ENCODE measurements at places on chromosomes 3 and 15.

- DNase-seq, result no peak
Observed at GRCh38 chr3:8743911-8744310, 10.3 kb downstream of the CAV3 start.

GRCh38 chr3:171013822-171014748 is 12.4 kb downstream of the SLC2A2 start:
- DNase-seq, result no peak

GRCh38 chr3:44914936-44915335 is 40.5 kb downstream of the TGM4 start:
- no peak for DNase-seq

- DNase-seq, result no peak
Observed at GRCh38 chr3:63067999-63068645, 192.9 kb upstream of the CADPS start.

DNA sequence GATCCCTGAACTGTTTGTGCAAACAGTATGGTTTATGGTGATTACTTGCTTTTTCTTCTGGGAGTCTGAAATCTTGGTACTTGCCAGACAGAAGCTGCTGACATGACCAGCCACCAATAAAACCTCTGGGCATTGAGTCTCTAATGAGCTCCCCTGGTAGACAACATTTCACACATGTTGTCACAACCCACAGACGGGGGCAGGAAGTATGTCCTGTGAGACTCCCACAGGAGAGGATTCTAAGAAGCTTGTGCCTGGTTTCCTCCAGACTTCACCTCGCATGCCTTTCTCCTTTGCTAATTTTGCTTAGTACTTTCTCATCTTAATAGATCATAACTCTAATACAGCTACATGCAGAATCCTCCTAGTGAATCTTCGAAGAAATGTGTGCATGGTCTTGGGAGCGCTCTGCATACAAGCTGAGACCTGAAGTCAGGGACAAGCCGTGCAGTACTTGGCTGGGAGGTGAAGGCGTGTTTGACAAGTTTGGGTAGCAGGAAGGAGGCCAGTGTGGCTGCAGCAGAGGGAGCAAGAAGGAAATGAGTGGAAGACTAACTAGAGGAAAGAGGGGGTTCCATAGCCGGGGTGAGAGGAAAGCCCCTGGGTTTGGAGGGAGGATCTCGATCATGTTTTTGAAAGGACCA is 49.0 kb downstream of the B3GNT5 start:
- no peak for DNase-seq

- no peak for DNase-seq
Observed at GRCh38 chr3:163058031-163058854, 1561.6 kb downstream of the OTOL1 start.

GRCh38 chr15:31326875-31327668 is 437 bp downstream of the KLF13 start:
- peak; percentile 80 for DNase-seq

DNA sequence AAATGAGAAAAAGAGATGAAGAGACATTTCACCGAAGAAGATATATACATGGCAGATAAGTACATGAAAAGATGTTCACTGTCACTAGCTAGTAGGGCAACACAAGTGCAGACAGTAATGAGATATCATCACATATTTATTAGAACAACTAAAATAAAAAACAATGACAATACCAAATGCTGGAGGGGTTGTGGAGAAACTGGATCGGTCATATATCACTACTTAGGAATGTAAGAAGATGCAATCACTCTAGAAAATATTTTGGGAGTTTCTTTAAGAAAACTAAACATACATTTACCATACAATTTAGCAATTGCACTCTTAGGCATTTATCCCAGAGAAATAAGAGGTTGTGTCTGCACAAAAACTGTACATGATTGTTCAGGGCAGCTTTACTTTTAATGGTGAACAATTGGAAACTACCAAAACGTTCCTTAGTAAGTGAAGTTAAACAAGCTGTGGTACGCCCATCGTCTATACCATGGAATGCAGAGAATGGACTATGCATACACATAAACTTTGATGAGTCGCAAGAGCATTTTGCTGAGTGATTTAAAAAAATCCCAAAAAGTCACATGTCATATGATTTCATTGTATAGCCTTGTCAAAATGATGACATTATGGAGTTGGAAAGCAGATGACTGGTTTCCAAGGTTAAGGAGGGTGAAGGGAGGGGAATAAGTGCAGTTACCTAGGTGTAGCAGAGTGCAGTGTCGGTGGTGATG is 149.0 kb upstream of the UBE3A start:
- DNase-seq, result no peak

- DNase-seq, result no peak
Observed at GRCh38 chr3:184559336-184559735, 2.2 kb upstream of the EPHB3 start.

- no peak for DNase-seq
Observed at GRCh38 chr15:25088261-25088790, 133.5 kb downstream of the SNRPN start.

DNA sequence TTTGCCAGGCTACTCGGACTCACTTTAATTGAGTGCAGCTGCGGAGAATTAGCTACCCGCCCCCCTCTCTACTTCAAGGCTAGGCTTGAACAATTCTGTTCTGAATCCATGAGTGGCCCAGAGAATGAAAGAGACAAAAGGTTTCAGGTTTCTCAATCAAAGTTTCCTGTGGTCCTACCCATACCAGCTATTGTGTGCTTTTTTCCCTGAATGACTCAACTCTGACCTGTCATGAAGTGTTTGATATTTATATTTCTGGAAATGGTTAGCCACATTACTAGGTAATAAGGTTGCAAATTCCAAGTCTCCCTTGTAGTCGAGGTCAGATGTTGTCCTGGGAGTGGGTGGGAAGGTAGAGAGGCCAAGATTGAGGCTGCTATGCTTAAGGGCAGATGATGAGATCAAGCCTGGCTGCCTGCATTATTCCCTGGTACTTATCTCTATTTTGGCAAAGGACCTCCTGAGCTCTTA is 392.7 kb upstream of the TBL1XR1 start:
- DNase-seq, result no peak

DNA sequence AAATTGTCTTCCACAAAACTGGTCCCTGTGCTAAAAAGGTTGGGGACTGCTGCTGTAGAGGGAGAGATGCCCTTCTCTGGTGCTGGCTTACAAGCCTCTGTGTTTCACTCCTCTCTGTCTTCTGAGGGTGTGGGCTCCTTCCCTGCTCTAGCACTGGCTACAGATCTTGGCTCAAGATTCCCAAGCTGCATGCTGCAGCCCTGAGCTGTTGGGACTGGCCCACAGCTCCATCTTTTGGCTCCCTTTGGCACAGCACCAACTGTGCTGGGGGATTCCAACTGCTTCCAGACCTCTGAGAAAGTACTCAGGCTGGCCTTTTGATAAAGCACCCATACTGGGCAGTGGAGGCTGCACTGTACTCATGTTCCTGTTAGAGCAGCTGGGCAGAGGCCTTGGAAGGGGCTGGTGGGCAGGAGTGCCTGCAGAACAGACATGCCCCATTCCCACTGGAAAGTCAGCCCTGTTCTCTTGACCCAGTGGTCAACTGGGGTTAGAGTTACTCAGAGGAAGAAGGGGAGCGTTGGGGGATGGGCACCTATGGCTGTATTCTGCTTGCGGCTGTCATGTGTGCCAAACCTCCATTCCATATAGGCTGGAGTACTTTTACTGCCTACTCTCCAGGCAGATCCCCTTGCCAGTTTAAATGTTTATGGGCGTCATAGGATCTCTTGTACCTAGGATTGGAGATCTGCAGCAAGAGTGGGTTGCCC is 55.7 kb downstream of the GALK2 start:
- no peak for DNase-seq

GRCh38 chr3:10911350-10912002 is 81.1 kb upstream of the SLC6A1 start:
- no peak for DNase-seq

- no peak for DNase-seq
Observed at GRCh38 chr3:127049393-127049792, 66.5 kb downstream of the PLXNA1 start.

DNA sequence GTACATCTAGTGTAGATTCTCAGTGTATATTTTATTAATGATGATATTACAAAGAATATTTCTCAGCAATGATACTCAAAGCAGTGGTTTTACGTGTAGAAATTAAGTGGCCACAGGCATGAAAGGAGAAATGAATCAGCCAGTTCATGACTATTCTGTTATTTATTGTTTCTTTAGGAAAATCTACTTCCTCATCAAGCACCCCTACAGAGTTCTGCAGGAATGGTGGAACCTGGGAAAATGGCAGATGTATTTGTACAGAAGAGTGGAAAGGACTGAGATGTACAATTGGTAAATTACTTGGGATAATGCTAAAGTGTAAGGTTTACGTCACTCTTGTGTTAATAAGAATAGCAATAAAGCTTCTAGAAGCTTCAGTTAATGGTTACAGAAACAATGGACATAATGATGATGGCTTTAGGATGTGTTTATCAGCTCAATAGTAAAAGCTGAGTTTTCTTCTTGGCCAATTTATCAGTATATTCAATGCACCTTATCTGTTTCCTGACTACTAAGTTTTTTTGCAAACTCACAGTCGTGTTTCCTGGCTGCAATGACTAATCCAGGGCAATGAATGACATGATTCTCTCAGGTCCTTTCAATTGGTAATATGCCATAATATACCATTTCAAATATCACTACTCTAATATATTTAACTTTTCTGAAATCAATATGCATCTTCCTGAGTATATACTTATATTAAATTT is 20.2 kb downstream of the ADGRG7 start:
- DNase-seq, result no peak

GRCh38 chr15:51909584-51909983 is 62.0 kb downstream of the LEO1 start:
- DNase-seq, result no peak

DNA sequence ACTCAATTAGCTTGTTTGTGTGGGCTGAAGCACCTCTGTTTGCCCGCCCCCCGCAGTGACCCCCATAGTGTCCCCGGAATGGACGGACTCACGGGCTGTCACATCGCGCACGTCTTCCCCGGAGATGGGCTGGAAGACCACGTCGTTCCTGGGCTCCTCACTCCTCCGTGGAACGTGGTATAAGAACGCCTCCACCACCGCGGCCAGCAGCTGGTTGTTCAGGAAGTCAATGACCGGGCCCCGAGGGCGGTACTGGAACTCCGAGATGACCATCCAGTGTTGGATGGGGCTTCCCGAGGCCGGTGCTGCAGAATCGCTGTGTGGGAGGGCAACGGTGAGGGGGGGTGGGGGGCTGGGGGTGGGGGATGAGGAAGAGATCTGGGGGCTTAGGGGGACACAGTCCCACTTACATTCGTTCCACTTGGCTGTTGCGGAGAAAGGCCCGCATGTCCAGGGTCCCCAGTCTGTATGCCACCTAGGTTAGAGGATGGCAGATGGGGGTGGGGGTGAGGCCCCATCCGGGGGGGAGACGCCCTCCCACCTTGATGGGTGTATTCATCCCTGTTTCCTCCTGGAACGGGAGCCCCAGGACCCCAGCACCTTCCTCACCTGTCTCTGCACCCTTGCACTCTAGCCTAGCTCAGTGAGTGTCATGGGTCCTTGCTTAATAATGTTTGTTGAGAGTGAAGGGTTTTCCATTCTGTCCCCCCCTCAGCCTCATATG is 30.2 kb downstream of the MUC20 start:
- no peak for DNase-seq

- DNase-seq, result no peak
Observed at GRCh38 chr3:48180531-48181253, 7.5 kb downstream of the CDC25A start.

DNA sequence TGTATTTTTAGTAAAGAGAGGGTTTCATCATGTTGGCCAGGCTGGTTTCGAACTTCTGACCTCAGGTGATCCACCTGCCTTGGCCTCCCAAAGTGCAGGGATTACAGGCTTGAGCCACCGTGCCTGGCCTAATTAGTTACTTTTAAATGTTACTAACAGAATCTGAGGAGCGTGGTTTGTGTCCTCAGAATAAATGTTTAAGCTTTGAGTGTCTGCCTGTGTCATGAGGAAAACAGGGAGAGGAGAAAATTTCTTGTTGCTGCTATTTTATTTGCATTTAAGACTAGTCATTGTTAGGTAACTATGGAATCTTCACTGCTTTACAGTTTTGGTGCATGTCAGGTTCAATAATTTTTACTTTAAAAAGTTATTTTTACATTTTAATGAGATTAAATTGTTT is 68.8 kb downstream of the TCF12 start:
- no peak for DNase-seq

- no peak for DNase-seq
Observed at GRCh38 chr3:30642849-30643361, 36.5 kb downstream of the TGFBR2 start.

- DNase-seq, result no peak
Observed at GRCh38 chr3:46860017-46860809, 3.0 kb downstream of the MYL3 start.
